ENCODE measurements at places on chromosomes 1 and 21.

GRCh38 chr1:180231936-180232335, 1.9 kb downstream of the LHX4 start:
- DNase-seq = no peak

- no peak for DNase-seq
Observed at GRCh38 chr21:45724345-45724961, 80.9 kb downstream of the PCBP3 start.

GRCh38 chr1:203284411-203285123, 20.8 kb upstream of the BTG2 start:
- no peak for DNase-seq

- no peak for DNase-seq
Observed at GRCh38 chr1:24904731-24905354, 25.2 kb downstream of the RUNX3 start.

DNA sequence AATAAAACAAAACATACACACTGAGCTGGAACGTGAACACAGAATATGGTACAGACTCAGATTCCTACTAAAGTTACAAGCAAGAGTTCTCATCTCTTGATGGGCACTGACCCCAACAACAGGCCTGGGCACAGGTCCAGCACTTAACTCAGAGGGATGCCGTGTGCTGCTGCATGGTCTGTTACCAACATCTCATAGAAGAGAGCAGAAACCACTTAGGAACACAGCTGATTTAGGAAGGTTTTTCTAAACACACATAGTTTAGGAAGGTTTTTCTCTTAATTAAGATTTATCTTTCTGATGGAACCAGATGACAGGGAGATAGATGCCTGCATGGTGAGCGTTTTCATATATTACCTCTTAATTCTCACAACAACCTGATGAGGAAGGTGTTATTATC, 1.5 kb downstream of the GCLM start:
- DNase-seq = no peak

DNA sequence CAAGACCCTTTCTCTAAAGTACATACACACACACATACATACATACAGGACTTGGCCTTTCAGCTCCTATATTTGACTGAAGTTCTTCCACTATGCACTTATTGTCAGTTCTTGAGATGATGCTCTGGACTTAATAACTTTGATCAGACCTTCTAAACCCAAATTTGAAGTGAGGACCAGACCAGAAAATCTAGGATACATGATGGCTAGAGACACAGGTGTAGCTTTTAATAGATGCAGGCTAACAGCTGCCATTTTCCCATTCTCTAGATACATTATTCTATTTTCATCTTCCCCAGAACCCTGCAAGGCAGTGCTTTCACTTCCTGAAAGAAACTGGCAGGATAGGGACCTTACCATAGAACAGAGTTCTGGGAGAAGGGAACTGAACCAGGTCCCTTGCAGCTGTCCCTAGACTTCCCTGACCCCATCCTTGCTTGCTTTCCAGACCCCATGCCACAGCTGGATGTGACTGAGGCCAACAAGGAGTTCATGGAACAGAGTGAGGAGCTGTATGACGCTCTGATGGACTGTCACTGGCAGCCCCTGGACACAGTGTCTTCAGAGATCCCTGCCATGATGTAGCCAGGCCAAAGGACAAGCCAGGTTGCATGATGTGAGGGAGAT, 14.9 kb upstream of the RAB42 start:
- DNase-seq = no peak

DNA sequence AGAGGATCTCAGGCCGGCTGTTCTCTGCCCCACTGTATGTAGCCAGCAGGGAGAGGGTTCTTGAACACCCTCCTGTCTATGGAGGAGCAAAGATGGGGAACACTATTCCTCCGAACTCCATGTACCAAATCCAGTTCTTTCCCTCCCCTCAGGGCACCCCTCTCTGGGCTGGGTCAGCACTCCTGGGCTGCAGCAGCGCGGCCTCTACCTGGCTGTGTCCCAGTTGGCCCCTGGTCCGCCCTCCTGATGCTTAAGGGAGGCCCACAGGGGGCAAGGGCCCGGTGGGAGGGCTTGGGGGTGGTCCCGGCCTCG, 471 bp upstream of the ADPRS start:
- DNase-seq = no peak

DNA sequence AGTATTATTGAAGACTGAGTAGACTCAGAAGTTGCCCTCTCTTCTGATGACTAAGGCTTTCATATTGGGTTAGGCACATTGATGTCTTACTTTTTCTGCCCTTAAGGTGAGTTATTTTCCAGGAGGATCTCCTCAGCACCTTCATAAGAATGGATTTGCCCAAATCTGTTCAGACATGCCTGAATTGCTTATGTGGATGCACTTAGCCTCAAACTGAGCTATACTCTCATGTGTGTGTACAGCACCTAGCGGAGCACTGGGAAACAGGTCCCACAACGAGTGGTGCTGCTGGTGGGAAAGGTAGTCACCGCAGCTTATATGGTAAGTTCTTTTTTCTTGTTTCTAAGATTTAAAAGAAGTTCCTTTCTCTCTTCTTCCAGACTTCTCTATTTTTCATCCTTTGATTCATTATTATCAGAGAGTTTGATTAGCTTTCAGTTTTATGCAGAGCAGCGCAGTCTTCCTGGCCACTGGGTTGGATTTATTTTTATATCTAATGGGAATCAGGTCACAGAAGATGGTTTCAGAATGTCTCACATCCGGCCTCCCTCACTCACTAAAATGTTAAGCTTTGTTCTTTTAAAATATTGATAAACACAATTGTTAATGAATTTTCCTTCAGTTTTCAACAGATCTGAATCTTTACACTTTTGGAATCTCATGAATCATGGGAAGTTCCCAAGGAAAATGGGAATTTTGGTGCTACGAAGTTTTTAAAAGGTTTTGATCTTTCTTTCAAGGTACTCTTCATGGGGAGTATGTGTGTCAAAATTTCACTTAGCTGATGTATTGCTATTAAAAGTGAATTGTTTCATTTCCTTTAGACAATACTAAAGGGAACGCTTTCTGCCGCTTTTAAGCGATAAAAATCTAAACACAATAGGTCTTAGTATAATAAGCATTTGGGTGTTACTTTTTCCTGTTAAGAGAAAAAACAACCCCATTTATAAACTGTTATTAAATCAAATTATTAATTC, 58.5 kb downstream of the EXTL2 start:
- no peak for DNase-seq

- no peak for DNase-seq
Observed at GRCh38 chr1:172408958-172409357, 11.5 kb upstream of the C1orf105 start.

DNA sequence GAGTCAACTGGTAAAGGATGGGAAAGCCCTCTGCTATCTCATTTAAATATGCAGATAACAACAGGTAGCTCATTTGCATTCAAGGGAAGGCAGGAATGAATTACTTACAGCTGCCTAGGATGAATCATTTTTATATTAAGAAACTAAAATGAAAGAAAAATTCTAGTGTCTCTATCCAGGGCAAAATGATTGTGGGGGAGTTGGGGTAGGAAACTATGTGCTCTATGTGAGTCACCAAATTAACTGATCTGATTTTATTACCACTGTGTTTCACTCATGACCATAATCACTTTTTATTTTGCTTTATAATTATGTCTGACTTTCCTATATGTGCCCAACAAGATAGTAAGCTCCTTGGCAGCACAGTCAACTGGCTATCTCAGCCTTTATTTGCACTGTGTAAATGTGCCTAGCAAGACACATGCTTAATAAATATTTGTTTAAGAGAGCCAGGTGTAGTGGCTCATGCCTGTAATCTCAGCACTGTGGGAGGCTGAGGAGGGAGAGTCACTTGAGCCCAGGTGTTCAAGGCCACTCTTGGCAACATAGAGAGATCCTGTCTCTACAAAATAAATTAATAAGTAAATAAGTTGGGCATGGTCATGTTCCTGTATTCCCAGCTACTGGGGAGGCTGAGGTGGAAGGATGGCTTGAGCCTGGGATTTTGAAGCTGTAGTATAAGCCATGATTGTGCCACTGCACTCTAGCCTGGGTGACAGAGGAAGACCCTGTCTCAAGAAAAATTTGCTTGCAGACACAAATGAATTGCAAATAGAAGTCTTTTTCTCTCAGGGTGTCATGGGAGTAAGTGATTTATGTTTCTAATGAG, 84.1 kb downstream of the SPAG17 start:
- DNase-seq = no peak

DNA sequence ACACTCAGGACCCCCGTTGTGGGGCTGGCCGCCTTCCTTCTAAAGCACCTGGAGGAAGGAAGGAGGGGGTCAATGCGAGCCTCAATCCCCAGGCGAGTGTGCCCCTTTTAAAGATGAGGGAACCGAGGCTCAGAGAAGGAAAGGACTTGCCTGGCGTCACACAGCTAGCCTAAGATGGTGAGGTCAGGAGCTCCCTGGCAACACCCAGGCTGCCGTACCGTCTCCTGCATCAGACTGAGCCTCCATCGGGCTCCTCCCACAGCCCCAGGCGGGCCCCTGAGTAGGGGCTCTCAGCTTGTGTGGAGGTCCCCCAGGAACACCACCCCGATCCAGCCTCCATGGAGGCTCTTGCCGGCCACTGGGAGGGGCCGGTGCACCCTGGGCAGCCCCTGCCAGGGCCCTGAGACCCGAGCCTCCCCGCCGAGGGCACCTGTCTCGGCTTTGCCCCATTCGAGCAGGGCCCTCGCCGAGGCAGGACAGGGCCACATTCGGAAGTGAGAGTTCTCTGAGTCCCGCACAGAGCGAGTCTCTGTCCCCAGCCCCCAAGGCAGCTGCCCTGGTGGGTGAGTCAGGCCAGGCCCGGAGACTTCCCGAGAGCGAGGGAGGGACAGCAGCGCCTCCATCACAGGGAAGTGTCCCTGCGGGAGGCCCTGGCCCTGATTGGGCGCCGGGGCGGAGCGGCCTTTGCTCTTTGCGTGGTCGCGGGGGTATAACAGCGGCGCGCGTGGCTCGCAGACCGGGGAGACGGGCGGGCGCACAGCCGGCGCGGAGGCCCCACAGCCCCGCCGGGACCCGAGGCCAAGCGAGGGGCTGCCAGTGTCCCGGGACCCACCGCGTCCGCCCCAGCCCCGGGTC, at the start of gene AIRE:
Gene AIRE (plus strand): TSS at position 739 of the 855 bp plus-strand sequence. CDS start 131 bp downstream, outside the sequence.
- no peak for DNase-seq

DNA sequence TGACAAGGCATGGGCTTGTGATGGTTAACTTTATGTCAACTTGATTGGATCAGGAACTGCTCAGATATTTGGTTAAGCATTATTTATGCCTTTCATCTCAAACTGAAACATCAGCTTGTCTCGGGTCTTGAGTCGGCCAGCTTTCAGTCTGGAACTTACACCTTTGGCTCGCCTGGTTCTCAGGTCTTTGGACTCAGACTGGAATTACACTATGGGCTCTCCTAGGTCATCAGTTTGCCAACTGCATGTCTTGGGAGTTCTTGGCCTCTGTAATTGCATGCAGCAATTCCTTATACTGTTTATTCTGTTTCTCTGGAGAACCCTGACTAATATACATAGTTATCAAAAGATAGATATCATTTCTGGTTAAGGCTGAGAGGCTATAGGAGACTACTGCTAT, 653.7 kb downstream of the ADGRL2 start:
- DNase-seq = no peak

Measured in stimulated activated CD8-positive, alpha-beta memory T cell treated with anti-CD3 and anti-CD28 coated beads, Interleukin-4, amount 100 ng/mL, for 1 hour (primary cell).